Fibroblast of skin of scalp (primary cell): ENCODE measurements at places on chromosomes 13 and 19.

GRCh38 chr13:49026851-49027250 lies 51.1 kb downstream of the FNDC3A start:
- DNase-seq: peak; percentile 19

GRCh38 chr13:40812102-40812501 lies 22.7 kb downstream of the SLC25A15 start:
- DNase-seq: no peak

- DNase-seq: peak; percentile 7
These were observed 45.0 kb upstream of the TDRD3 start for GRCh38 chr13:60351855-60352615.

GRCh38 chr19:8366961-8367326 lies 3.0 kb downstream of the ANGPTL4 start:
- no peak for DNase-seq

- no peak for DNase-seq
These were observed 907.9 kb downstream of the PCDH9 start for GRCh38 chr13:66322193-66322740.

- DNase-seq: no peak
These were observed 65.3 kb downstream of the KCTD15 start for GRCh38 chr19:33861950-33862349.

- no peak for DNase-seq
These were observed 1595.1 kb upstream of the MIR17HG start for GRCh38 chr13:89752394-89752793.

DNA sequence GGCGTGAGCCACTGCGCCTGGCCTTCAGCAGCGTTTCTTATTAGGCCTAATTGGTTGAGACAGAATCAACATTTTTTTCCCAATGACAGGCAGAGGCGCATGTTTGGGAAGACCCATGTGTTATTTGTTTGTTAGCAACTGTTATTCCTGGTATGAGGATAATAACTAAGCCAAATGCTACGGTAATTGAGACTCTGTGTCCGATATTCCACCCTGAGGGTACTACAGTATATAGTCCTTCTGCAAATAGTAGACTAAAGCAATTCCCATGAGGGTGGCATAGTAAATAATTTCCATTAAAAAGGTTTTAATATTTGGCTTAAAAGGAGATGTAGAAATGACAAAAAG lies 18.4 kb upstream of the CCL25 start:
- no peak for DNase-seq

DNA sequence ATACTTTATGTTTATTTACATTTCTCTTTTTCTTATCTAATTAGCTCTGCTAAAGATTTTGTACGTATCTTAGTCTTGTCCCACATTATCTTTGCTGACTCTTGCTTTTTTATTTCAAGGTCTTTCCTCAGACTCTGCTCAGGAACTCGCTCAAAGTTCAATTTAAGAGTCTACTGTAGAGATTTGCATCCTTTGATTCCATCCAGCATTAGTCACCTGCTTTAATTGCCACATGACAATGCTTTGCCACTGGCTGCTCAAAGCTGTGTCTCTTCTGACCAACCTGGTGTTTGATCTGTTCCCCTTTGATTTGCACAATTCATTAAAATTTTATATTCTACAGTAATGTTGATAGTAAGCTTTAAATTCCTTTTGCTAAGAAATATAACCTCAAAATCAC lies 157.9 kb upstream of the FREM2 start:
- DNase-seq: no peak

- DNase-seq: no peak
These were observed 39.9 kb upstream of the FLT1 start for GRCh38 chr13:28534801-28535200.

GRCh38 chr13:24916464-24916863 lies 152.5 kb downstream of the RNF17 start:
- DNase-seq: no peak

DNA sequence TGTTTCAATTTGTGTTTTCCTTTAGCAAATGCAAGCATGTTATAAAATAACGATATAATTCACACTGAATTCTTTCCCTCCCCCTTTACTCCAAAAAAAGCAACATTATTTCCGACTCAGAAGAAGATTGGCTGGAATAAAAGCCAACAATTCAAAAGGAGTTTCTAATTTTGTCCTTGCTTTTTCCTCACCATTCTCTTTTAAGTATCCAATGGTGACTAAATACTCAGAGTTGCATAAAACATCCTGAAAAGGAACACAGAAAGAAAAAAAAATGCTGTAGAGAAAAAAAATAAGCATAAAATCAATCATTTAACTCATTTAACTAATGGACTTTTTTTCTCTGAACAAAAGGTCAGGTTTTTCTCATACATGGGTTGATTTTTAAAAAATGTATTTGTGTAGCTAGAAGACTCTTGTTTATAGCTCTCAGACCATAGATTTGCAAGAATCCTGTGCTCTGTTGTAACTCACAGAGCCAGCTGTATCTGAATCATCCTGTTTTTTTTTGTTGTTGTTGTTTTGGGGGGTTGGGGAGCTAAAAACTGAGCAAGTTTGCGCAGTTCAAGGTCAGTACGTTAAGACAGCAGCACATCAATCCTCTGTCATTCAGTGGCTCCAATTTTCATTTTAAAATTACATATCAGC lies 108.1 kb downstream of the PCDH17 start:
- no peak for DNase-seq

DNA sequence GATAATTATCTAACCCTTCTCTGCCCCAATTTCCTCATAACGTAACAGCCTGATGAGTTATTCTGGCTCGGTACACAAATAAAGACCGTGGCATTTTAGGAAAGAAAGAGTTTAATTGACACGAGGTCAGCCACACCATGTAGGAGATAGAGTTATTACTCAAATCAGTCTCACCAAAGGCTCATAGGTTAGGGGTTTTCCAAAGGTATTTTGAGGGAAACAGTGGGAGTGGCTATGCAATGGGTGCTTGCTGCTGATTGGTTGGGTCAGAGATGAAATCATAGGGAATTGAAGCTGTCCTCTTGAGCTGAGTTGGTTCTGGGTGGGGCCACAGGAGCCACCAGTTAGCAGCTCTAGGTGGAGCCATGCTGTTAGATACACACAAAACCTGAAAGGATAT lies 137.5 kb downstream of the FREM2 start:
- no peak for DNase-seq

DNA sequence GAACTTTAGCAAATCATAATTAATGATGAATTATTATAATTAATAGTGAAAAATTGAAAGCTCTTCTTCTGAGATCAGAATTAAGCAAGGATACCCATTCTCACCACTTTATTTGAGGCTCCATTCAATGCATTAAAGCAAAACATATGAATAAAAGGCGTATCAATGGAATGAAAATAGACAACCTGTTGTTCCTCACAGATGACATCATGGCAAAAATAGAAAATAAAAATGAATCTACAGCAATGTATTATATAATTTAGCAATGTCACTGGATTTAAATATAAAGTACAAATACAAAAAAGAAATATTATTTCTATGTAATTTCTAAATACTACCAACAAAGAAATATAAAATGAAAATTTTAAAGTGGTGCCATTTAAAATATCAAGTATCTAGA lies 11.1 kb upstream of the ZNF780A start:
- no peak for DNase-seq

DNA sequence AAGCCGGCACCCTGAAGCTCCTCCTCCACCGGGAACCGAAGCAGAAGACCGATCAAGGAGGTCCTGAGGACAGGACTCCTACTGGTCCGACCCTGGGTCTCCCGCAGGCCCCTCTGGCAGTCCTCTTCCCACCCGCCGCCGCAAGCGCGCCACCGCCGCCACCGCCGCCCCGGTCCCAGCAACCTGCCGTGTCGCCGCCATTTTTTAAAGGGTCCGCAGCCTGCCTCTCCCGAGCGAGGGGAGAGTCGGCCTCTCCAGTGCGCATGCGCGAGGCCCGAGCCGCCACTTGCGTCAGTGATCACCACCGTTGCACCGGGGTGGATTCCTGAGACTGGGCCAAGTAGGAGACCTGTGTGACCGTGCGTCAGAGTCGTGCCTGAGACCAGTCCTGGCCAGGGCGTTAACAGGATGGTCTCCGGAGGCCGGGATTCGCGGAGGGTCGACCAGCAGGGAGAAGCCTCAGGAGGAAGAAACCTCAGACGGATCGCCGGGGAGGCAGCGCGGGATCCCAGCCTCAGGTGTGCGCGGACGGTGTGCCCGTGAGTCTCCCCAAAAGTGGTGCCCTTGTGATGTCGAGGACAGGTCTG lies 51.6 kb downstream of the ZNF146 start:
- no peak for DNase-seq

GRCh38 chr13:107373551-107373950 lies 805.6 kb upstream of the ARGLU1 start:
- DNase-seq: peak; percentile 53

DNA sequence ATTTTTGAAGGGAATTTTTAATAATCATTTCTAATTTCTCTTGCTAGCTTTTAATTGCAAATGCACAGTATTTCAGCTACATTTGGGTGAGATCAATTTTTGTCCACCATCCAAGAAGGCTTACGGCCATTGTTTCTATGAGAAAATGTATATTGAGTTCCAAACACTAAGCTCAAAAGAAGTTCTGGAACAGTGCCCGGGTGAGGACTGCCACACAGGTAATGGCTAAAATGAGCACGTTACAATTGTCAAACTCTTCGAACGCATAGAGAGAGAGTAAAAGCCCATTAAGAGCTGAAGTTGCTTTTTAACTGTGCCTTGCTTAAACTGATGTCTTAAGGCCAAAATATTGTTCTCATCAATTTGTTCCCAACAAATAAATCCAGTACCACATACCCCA lies 755.0 kb downstream of the DIAPH3 start:
- DNase-seq: no peak

DNA sequence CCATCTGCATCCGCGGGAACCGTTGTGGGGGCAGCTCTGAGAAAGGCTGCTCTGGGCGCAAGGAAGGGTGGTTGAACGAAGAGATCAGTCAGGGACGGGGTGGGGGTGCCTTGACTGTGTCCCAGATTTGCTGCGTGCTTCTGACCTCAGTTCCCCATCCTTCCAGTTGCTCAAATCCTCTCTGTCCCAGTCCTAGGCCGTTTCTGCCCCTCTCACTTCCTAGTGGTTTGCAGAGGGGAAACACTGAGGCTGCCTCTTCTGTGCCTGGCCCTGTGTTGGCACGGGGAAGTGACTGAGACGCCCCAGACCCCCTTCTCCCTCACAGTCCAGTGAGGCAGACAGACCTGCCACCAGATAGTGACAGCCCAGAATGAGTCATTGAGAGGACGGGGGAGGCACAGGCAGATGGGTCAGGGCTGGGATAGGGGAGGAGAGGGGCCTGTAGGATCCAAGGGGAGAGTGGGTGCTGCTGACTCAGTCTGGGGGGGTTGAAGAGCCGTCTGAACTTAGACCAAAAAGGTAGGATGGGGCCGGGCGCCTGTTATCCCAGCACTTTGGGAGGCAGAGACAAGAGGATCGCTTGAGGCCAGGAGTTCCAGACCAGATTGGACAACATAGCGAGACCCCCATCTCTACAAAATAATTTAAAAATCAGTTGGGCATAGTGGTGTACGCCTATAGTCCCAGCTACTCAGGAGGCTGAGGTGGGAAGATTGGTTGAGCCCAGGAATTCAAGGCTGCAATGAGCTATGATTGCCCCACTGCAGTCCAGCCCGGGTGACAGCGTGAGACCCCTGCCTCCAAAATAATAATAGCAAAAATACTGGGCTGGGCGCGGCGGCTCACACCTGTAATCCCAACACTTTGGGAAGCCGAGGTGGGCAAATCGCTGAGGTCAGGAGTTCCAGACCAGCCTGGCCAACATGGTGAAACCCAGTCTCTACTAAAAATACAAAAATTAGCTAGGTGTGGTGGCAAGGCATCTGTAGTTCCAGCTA lies 26.5 kb downstream of the NUMBL start:
- DNase-seq: peak; percentile 36

DNA sequence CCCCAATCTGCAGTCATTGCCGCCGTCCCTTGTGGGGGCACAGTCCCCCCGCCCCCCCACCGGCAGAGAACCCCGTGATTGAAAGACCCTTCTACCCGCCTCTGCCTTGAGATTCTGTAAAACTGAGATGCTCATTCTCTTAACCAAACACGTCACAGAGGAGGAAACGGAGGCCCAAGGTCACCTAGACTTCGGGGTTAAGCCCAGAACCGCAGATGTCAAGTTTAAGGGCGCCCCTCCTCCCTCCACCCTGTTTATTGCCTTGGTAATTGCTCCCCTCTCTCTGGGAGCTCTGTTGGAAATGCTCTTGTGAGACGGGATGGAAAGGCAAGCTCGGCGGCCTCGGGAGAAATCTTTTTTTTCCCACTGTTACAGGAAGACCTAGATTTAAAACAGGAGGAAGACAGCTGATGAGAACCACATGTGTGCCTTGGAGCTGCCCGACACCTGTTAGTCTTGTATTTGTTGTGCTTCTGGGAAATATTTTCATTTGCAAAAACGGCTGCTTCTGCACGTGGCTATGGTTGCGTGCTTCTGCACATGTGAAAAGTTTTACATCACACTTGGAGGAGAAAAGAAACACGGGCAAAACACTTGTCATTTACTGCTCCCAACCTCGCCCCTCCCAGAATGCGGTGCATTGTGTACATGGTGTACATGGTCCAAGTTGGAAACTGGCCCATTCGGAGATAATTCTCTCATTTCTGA lies 1.1 kb upstream of the MED26 start:
- peak; percentile 22 for DNase-seq

DNA sequence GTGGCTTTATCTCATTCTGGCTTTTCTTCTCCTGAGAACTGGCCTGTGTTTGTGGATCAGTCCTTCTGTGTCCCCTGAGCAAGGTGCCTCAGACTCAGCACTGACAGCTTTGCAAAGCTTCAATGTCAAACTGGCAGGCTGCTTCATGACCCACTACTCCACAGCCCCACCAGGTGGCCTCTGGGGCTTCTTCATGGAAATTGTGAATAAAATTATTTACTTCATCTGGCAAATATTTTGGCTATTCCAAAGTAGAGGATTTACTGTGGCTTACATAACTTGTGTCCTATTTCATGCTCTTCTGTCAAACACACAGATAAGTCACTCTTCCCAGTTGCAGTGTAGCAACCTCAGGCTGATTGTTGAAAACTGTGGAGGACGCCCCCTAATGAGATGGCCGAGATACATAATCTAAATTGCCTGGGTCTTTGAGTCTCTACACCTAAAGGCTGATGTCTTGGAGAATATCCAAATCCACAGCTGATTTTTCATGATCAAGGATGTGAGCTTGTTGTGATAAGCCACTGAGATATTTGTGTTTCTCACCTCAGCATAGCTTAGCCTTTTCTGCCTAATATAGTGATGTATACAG lies 721.9 kb upstream of the SLC10A2 start:
- DNase-seq: peak; percentile 0

- DNase-seq: no peak
These were observed 28.5 kb downstream of the FBN3 start for GRCh38 chr19:8120636-8121480.
